ENCODE measurements at places on chromosomes 5 and 9.

- no peak for DNase-seq
Measured at GRCh38 chr5:83957188-83957587, 236.5 kb upstream of the HAPLN1 start.

DNA sequence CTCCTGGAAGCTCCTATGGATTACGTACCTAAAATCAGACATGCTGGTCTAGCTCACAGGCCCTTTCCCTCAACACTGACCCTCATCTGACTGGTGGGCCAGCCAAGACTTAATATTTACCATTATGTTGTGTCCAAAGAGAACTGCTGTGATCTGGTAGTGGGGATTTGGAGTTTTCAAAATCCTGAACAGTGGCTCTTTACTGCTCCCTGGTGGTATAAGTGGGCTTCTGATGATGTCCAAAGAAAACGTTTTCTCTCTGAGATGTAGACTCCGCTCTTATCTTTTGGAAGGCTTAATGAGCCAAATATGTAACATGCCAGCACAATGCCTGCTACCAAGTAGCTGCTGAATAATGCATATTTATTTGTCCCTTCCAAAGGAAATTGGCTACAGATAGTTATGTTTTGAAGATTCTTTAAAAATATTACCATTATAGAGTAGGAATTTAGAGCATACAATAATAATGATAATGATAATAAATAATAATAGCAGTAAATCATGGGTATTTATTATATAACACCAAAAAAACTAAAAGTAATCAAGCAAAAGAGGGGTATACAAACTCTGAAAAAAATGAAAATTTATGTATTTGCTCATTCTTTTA lies 406.6 kb upstream of the TNC start:
- DNase-seq, result peak; percentile 5

GRCh38 chr9:137452761-137453642 lies 6.1 kb downstream of the NSMF start:
- DNase-seq, result no peak

GRCh38 chr5:116703941-116704340 lies 129.3 kb upstream of the SEMA6A start:
- no peak for DNase-seq

- no peak for DNase-seq
Measured at GRCh38 chr9:86116425-86116824, 17.1 kb upstream of the GOLM1 start.

DNA sequence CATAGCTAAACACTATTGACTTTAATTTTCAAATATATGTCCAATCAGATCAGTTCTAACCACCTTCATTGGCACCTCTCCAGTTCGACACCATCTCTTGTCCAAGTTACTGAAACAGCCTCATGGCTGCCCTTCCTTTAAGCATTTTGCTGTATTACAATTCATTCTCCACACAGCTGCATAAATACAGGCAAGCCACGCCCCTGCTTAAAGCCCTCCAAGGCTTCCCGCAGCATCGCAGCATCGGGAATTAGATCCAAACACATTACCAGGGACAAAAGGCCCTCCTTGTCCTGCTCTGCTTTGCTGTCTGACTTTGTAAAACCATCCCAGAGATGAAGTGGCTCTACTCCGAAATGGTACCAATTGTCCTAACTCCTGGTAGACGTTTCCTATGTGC lies 75.1 kb upstream of the RAI14 start:
- DNase-seq, result no peak

DNA sequence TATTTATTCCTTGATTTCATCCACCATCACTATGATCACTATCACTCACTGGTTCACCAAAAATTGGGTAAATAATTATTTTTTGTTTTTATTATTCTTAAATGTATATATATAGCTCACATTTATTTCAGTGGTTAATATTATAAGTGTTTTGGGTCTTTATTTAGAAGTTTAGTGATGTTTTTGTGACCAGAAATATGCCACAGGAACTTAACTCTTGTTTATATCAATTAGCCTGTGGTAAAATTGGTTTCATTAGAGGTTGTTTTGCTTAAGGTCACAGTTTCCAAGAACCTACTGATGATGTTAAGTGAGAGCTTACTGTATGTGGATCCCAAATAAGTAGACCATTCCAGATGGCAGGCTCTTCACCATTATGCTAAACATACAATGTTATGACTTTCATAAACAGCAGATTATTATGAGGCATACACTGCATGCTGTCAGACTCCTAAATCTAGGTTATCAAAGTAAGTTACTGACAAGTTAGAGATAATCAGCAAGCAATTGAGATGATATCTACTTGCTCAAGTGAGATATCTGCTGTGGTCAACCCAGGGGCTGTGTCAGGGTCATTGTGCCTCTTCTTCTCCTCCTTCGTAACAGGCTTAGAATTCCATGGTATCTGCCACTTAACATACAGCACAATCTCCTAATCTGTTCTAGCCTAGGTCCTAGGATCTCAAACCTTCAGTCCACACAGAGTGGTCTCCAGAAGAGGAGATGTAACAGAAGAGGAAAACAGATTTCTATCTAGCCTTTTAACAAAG lies 57.6 kb downstream of the NR3C1 start:
- DNase-seq, result no peak

GRCh38 chr5:112686675-112687074 lies 51.0 kb upstream of the APC start:
- DNase-seq, result no peak

GRCh38 chr9:115115117-115115880 lies 2.7 kb downstream of the TNC start:
- no peak for DNase-seq

Measured in CD4-positive, alpha-beta T cell treated with Interleukin-17A for 4 hours (primary cell).